ENCODE measurements at places on chromosomes 12 and 14.

- no peak for DNase-seq
These were observed 25.0 kb downstream of the CREBL2 start for GRCh38 chr12:12636641-12637040.

GRCh38 chr14:74325446-74325845, 22.7 kb upstream of the ABCD4 start:
- no peak for DNase-seq

- DNase-seq, result no peak
These were observed 120.0 kb downstream of the KCNA5 start for GRCh38 chr12:5163661-5164060.

GRCh38 chr12:5589054-5589453, 157.1 kb downstream of the NTF3 start:
- no peak for DNase-seq

DNA sequence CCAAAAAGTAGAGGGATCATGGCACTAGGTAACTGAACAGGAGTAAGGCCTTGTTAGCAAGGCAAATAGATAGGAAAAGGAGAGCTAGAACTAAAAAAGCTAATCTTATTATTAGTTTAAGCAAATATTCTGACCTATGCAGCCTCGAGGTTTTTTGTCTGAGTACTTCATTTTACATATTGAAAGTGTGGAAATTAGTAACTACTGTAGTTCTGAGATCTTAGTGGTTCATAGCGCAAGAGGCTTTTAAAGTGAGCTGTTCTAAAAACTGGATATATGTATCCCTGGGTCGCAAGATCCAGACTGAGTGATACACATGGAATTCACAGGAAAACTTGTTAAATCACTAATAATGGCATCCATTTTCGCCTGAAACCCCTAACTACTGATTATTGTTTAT, 411.0 kb upstream of the SOX5 start:
- DNase-seq, result no peak

GRCh38 chr14:72652179-72652578, 241.7 kb downstream of the DPF3 start:
- no peak for DNase-seq

DNA sequence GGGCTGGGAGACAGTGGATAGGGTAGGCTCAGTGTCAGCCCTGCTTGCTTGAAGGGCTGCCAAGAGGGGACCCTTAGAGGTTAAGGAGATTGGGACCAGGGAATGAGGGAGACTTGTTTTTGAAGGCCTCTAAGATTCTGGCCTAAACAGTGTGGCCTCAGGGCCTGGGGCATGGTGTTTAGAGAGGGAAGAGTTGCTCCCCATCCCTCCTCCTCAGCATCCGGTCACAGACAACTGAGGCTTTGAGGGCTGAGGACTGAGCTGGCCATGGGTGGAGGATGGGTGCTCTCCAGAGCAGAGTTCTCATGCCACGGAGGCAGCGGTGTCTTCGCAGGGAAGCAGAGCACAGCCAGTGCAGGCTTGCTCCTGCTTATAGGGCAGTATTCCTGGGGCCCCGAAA, 49.4 kb downstream of the KRT80 start:
- DNase-seq, result no peak

DNA sequence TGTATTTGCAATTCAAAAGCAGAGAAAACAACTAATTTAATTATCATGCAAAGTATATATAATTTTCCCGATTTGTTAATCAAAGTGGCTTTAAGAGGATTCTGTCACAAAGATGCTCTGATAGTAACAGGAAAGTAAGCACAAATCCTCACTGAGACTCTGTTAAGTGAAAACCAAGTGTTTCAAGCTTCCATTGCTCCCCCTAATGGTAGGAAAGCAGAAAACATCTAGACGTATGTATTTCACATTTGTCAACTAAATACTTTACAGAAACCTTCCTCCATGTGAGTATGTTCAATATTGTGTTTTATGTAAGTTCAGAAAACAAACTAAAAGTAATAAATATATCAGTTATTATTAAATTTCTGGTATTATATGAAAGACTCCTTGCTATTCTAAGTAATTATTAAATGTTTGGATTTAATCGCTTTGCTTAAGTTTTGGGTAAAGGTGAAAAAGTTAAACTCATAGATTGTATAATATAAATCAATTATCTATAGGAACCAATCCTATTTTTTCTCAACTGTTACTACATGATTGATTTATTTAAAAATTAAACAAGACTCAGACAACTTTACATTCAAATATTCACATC, 1.5 kb upstream of the NTS start:
- no peak for DNase-seq

- DNase-seq, result no peak
These were observed 7.8 kb downstream of the IKZF4 start for GRCh38 chr12:56028511-56029165.

GRCh38 chr14:31926652-31927347, 150.3 kb upstream of the ARHGAP5 start:
- no peak for DNase-seq

GRCh38 chr14:101007004-101007614, 103.6 kb upstream of the RTL1 start:
- DNase-seq, result no peak

DNA sequence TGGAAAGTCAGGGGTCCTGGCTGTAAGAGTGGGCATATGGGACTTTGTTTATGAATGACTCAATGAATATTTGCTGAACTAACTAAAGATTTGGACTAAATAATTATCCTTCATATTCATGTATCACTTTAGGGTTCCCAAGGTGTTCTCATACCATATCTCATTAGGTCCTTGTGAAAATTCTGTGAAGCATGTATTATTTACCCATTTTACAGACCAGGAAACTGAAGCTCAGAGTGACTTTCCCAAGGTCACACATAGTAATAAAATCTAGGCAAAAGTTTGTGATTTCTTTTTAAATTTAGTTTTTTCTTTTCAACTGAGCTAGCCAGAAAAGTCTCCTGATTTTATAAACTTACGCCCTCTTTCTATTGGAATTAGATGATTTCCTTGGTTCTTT, 9.4 kb downstream of the PDE1B start:
- DNase-seq, result no peak

DNA sequence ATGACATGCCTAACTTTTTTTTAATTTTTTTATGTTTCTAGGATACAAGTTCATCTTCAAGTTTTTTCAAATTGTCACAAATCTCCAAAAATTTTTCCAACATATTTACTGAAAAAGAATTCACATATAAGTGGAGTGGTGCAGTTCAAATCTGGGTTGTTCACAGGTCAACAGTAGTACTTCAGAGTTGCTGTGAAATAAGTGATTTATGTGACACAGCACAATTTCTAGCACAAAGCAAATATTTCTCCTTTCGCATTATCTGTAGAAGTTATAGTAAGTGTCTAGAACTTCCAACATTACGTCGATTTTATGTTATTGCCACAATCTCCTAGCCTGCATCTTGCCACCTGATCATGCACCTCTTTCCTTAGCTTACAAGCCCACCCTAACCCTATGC, 9.7 kb upstream of the KRT2 start:
- no peak for DNase-seq

GRCh38 chr14:54807428-54807827, 95.2 kb downstream of the GCH1 start:
- no peak for DNase-seq

- no peak for DNase-seq
These were observed 1401.9 kb upstream of the FLRT2 start for GRCh38 chr14:84128050-84128449.

- no peak for DNase-seq
These were observed 4.4 kb downstream of the KRT3 start for GRCh38 chr12:52791271-52792184.

DNA sequence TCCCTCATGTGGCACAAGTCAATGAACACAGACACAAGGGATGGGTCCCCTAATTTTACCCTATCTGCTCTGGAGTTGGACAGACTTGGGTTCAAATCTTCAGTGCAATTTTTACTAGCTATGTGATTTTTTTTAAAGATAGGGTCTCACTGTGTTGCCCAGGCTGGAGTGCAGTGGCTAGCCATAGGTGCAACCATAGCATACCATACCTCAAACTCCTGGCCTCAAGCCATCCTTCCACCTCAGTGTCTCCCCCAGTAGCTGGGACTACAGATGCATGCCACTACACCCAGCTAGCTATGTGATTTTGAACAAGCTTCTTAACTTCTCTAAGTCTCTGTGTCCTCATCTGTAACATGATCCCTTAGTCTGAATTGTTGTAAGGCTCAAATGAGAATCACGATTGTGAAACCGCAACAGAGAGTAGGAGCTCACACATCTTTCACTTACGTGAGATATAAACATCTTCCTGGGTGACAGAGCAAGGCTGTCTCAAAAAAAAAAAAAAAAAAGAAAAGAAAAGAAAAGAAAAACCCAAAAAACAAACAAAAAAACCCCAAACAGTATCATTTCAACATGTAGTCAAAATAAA, 4.7 kb downstream of the CALCOCO1 start:
- no peak for DNase-seq

GRCh38 chr12:92629349-92630065, 73.3 kb upstream of the PLEKHG7 start:
- DNase-seq, result no peak

DNA sequence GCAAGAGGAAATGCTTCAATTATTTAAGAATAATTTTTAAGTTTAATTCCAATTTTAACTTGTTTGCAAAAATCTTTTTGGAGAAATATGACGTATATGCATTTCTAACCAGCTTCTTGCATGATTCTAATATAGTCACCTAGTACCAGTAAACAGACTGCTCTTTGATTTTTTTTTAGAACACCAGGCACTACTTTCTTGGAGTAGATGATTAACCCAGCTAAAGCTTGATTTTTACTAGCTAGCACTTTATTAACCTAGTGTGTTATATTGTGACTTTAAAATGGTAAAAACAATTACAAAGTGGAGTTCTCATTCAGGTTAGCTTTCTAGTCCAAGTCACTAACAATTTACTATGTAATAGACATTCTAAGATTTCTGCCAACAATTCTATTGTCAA, 32.6 kb upstream of the FGD4 start:
- no peak for DNase-seq

- no peak for DNase-seq
These were observed 1.4 kb downstream of the NTF3 start for GRCh38 chr12:5433081-5433844.

DNA sequence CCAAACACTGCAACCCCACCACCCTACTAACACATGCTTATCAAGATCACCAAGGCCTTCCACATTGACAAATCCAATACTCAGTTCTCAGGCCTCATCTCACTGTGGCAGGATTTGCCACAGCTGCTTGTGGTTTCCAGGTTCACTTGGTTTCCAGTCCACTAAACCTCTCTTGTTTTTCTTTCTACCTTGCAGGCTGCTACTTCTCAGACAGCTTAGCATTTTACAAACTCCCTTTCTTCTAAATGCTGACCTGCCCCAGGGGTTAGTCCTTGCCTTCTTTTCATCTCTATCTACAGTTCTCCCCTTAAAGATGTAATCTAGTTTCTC, 84.1 kb downstream of the BCAT1 start:
- no peak for DNase-seq

DNA sequence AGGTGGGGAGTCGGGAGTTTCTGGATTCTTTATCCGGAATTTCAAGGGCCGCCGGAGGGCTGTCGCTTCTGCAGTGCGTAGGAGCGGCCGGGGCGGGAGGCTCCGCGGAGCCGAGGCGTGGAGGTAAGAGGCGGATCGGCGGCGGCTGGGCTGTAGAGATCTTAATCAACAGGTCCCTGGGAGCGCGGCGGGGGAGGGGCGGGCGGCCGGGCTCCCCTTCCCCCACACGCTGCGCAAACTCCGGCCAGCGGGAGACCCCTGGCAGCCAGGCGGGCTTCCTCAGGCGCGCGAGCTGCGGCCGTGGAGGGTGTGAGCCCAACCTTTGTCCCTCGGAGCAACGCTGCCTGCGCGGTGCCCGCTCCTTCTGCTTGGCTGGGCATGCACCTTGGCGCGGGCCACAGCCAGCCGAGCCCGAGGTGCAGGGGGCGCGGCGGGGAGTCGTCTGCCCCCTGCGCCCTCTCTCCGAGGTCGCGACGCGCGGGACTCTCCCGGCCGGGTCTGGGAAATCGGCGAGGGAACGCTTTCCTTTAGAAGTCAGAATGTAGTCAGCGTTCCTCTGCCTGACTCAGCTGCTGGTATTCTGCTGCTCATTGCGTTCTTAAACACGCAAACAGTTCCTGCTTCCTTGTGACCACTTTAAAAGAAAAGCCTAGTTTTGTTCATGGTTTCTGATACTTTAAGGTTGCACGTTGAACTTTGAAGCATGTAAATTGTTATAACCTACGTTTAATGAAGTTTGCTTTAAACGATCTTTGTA, at the start of gene PALS1:
TSS of gene PALS1 (plus strand) at position 25 of the 757 bp plus-strand sequence. CDS start 37,736 bp downstream, outside the sequence.
- peak; percentile 71 for DNase-seq

GRCh38 chr12:581746-582145, 81.5 kb downstream of the NINJ2 start:
- DNase-seq, result no peak

GRCh38 chr12:6295094-6295811, 15.2 kb upstream of the PLEKHG6 start:
- DNase-seq, result no peak

DNA sequence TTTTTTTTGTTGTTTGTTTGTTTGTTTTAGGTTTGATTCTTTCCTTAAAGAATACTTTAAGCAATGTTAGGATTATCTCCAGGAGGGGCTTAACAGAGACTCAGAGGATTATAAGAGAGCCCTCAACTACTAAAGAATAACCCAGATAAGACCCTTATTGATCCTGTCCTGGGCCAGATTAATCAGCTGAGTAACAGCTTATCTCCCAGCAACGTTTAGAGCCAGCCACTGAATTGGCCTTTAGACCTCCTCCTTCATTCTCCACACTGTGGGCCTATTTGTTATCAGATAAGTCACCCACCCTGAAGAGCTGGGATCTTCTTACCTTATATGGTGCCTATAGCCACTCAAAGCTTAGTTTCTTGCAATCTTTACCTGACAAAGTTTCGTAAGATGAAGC, 71.1 kb downstream of the FIGNL2 start:
- DNase-seq, result no peak

GRCh38 chr12:63981343-63981742, 136.8 kb downstream of the SRGAP1 start:
- no peak for DNase-seq

- DNase-seq, result peak; percentile 60
These were observed 3.1 kb downstream of the FAM222A start for GRCh38 chr12:109716512-109717389.

DNA sequence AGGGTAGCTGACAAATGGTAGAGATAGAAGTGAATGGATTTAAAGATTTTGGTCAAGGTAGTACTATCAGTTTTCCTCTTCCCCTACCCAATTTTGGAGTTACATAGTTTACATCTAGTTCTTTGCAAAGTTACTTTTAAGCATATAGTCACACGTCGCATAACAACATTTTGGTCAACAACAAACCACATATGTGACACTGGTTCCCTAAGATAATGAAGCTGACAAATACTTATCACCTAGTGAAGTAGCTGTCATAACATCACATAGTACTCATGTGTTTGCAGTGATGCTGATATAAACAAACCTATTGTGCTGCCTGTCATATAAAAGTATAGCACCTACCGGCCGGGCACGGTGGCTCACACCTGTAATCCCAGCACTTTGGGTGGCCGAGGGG, 45.4 kb downstream of the YAF2 start:
- no peak for DNase-seq
